C1 segment of cervical spinal cord (tissue), 14 donors: ENCODE measurements at places on chromosomes 3 and 15.

- no peak for DNase-seq
Observed at GRCh38 chr3:38603731-38604131, 45.8 kb downstream of the SCN5A start.

- no peak for DNase-seq
Observed at GRCh38 chr15:58544756-58545155, 113.0 kb downstream of the LIPC start.

- DNase-seq, result no peak
Observed at GRCh38 chr3:69130689-69131088, 8.3 kb upstream of the LMOD3 start.

DNA sequence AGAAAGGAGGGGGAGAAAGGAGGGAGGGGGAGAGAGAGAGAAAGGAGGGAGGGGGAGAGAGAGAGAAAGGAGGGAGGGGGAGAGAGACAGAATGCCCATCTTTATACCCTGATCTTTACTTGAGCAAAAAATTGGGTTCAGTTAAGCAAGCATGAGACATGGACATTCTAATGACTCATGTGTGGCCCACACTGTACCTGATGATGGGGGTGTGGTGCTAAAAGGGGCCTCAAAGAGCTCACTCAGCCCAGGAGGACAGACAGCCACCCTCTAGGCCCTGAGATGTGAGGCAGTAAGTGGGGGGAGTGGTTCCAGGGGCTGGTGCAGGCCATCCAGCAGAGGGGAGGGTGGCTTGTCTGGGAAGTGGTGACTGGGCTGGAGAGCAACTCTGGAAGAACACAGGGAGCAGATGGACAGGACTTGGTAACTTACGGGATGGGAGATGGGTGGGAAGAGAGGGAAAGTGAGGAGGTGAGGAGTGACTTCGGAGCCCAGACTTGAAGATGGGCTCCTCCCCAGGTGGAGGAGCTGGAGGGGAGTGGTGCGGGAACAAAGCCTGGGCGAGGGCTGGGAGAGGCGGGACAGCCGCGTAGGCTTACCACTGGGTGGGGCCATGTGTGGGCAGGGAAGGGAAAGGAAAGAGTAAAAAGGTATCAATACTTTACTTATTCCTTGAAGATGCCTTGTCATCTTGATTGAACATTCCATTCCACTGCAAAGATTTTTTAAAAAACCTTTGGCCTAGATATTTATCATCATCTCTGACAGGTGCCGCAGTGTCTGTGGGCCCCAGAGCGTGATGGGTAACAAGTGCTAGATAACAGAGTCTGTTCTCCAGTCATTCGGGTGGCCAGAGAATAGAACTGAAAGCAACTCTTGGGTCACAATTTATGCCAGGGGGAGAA is 32.3 kb downstream of the TSPAN3 start:
- no peak for DNase-seq

GRCh38 chr3:103184772-103185171 is 750.0 kb downstream of the ZPLD1 start:
- DNase-seq, result no peak

- no peak for DNase-seq
Observed at GRCh38 chr3:57918123-57918837, 89.9 kb upstream of the FLNB start.

GRCh38 chr3:11276901-11277300 is 4.7 kb downstream of the ATG7 start:
- DNase-seq, result no peak

DNA sequence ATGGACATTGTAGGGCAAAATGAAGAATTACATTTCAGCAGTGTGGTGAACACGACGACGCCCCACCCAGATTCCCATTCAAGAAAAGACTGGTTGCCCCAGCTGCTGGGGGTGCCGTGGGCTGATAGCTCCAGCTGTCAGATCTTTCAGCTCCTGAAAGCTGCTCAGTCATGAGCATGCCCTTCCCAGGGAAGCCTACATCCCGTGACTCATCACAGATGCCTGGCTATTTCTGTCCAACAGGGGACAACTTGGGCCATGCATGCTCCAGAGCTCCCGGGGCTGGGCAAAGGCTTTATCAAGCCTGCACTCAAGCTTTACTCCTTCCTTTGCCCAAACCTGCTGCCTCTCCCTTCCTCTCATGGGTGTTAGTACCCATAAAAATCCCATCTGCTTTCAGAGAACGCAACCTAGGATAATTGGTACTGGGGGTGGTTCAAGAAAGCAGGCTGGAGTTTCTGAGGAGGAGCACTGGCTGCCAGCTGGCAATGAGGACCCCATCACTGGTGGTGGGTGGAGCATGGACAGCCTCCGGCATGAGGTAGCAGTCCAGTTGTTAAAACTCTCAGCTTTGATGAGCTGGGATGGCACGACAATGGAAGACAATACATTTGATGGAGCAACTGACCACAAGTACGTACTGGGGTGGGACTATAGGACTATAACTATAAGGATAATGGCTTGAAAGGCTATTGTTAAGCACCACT is 16.4 kb upstream of the ST8SIA2 start:
- no peak for DNase-seq

DNA sequence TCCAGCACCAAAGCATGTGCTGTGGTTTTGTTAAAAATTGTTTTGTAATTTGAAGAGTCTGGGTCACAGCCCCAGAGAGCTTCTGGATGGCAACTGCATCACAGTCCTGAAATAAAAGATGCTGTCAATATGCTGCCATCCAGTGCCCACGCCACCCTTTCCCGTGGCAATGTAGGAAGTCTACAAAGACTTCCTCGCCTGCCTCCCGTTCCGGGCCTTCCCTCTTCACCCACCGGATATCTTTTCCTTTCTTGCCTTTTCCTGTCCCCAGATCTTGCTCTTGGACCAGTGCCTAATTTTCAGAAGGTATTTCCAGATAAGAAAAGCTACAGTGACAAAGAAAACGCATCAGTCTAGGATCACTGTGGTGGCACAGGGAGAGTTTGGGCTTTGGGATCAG is 85.3 kb upstream of the RNU6-1 start:
- DNase-seq, result no peak

- DNase-seq, result no peak
Observed at GRCh38 chr3:180913581-180914404, 1.3 kb downstream of the FXR1 start.

DNA sequence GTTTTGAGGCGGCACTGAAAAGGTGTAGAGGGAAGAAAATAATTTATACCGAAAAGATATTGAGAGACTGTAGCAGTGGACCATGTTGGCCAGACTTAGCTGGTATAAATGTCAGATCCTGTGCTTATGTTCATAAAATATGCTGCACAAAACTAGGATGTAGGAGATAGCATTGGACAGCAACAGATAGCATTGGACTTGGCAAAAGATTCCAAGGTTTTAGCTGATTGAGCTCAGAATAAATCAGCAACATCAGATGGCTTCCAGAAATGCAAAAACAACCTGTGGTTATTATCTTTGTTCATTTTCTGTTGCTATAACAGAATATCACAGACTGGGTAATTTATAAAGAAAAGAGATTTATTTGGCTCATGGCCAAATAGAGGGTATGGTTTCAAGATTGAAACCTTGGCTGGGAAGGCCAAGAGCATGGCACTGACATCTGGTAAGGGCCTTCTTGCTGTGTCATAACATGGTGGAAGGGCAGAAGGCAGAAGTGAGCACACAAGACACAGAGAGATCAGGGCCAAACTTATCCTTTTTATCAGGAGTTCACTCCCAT is 34.7 kb downstream of the SLC28A1 start:
- no peak for DNase-seq

DNA sequence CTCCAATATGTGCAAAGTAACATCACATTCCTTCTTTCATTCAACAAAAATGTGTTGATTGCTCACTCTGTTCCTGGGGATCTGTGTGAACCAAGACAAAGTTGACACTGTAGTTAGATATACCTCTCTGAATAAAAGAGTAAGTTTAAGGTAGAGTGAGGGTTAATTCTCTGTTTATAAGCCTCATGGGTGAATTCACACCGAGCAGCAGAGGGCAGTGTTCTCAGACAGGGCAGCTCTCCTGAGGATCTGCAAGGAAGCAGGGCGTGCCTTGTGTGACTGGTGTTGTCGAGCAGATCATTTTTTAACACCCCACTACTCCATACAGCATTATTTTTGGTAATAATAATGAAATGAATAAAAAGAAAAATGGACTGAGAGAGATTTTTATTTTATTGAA is 34.4 kb downstream of the PAQR9 start:
- DNase-seq, result no peak

DNA sequence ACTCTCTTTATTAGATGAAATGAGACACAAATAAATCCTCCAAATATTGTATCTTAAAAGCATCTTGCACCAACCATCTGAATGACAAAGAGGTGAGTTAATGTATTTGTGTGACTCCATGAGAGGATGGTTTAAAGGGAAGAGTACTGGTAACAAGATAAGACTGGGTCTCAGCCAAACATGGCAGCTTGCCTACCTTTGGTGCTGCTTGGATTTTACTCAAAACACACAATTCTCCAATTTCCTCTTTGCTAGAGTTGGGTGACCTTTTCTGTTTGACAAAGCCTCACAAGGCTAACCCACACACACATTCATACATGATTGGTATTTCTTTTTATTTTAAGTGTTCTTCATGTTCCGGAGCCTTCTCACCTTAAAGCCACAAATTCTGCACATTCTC is 506.4 kb downstream of the FGF12 start:
- DNase-seq, result no peak

GRCh38 chr3:133393691-133394474 is 6.0 kb upstream of the BFSP2 start:
- DNase-seq, result no peak
